Neural crest cell (in vitro differentiated cells): ENCODE measurements at places on chromosomes 2 and 18. TPM values are rescaled to one million over a fixed set of nuclear protein-coding genes. Genes with fewer than 3 reads are reported as not detected.

GRCh38 chr2:45242161-45242741 lies 233.0 kb upstream of the SIX2 start:
- peak overlapping the region; percentile 69 for H3K27ac ChIP-seq
- no peak for DNase-seq
- H3K4me3 ChIP-seq = peak overlapping the region; percentile 7
- no peaks in the 10 kb centered on the region for H3K36me3 ChIP-seq

DNA sequence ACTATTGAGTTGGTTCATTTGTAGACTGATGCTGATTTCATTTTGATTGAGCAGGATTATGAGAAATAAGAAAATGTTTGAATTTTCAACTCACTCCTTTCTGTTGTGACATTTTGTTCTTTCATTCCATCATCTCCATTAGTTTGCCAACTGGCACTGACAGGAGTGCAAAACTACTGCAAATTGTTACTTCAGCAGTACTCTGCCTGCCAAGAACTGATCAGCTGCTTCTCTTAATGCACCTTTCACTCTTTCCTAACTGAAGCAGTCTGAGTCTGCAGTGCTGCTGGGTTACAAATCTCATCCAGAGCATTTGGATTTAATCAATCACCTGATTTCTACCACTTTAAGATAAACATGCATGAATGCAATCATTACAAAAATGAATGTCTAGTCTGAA lies 70.9 kb downstream of the TMEFF2 start:
- no peak overlapping the region for H3K27ac ChIP-seq
- no peak for DNase-seq
- no peaks in the 10 kb centered on the region for H3K4me1 ChIP-seq

ABCG5 gene
- not detected in 2 replicates for total RNA-seq

GRCh38 chr2:155975734-155976133 lies 356.8 kb downstream of the NR4A2 start:
- H3K4me3 ChIP-seq = peak overlapping the region; percentile 1
- no peak for DNase-seq
- H3K36me3 ChIP-seq = peaks cover 8% of the 10 kb centered on the region
- H3K27me3 ChIP-seq = no peaks in the 10 kb centered on the region
- peaks cover 42% of the 10 kb centered on the region for H3K4me1 ChIP-seq

- DNase-seq = no peak
- H3K4me1 ChIP-seq = peaks cover 21% of the 10 kb centered on the region
- H3K27ac ChIP-seq = no peak overlapping the region
- H3K4me3 ChIP-seq = no peak overlapping the region
- no peaks in the 10 kb centered on the region for H3K27me3 ChIP-seq
These were observed 287.9 kb downstream of the AGAP1 start for GRCh38 chr2:235781775-235782174.

GRCh38 chr2:46887028-46887885 lies 28.3 kb downstream of the MCFD2 start:
- H3K27ac ChIP-seq = no peak overlapping the region
- H3K4me1 ChIP-seq = peaks cover 6% of the 10 kb centered on the region
- no peaks in the 10 kb centered on the region for H3K36me3 ChIP-seq
- no peak for DNase-seq
- no peak overlapping the region for H3K4me3 ChIP-seq
- no peaks in the 10 kb centered on the region for H3K27me3 ChIP-seq

GRCh38 chr18:23887493-23887892 lies 127.1 kb upstream of the TTC39C start:
- DNase-seq = no peak
- no peaks in the 10 kb centered on the region for H3K27me3 ChIP-seq
- H3K4me1 ChIP-seq = peaks cover 9% of the 10 kb centered on the region
- no peak overlapping the region for H3K27ac ChIP-seq
- H3K4me3 ChIP-seq = no peak overlapping the region
- no peaks in the 10 kb centered on the region for H3K36me3 ChIP-seq

HAT1 gene
- total RNA-seq = 70.8 and 77.7 TPM in 2 replicates

B3GNT7 gene
- 0.61 and 0.79 TPM in 2 replicates for total RNA-seq

ZNF638 gene
- total RNA-seq = 159 and 185 TPM in 2 replicates

EMX1 gene
- total RNA-seq = not detected in 2 replicates

DNA sequence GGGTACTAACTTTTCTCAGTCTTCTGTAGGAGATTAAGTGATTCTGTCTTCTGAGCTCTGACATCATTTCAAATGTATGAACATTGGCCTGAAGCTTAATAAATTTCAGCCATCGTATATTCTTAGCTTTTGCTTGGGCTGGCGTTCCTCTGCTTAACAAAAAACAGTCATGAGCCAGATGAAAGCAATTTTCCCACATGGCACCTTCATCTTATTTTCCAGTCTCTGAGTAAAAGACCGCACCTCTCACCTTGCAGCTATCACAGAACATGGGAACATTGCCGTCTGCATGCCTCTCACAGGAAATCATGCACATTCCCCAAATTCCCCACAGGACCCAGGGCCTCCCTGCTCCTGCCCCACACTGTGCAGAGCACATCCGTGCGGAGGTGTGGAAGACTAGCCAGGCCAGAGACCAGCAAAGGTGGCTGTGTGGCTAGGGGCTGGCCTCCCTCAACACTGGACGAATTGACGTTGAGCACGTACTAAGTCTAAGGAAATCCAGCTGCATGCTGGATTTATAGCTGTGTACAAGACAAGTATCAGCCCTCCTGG lies 531.8 kb upstream of the ID2 start:
- DNase-seq = no peak
- H3K27ac ChIP-seq = no peak overlapping the region
- H3K4me1 ChIP-seq = peaks cover 4% of the 10 kb centered on the region
- H3K4me3 ChIP-seq = no peak overlapping the region
- H3K27me3 ChIP-seq = no peaks in the 10 kb centered on the region

GRCh38 chr18:67608191-67608590 lies 91.7 kb upstream of the DSEL start:
- H3K27me3 ChIP-seq = no peaks in the 10 kb centered on the region
- no peak for DNase-seq
- H3K4me1 ChIP-seq = no peaks in the 10 kb centered on the region
- no peak overlapping the region for H3K4me3 ChIP-seq
- H3K36me3 ChIP-seq = no peaks in the 10 kb centered on the region

DNA sequence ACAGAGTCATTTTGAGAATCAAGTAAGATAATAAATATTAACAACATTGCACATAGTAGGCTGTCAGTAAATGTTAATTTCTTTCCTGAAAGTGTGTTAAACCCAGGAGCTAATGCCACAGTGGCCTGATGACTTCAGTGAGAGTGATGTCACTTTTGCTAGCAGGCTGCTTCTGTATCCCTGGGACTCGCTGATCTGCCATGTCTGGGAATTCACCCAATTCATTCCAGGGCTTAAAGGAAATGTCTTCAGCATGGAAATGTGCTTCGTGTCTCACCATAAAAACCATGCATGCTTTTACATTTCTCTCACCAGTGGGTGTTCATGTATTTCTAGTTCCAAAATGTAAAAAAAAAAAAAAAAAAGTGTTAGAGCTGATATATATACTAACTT lies 56.8 kb upstream of the MAPRE3 start:
- peaks cover 8% of the 10 kb centered on the region for H3K4me1 ChIP-seq
- no peak overlapping the region for H3K27ac ChIP-seq
- H3K27me3 ChIP-seq = no peaks in the 10 kb centered on the region

- DNase-seq = no peak
- H3K4me1 ChIP-seq = no peaks in the 10 kb centered on the region
- no peak overlapping the region for H3K27ac ChIP-seq
These were observed 60.9 kb upstream of the SLC9A2 start for GRCh38 chr2:102558463-102558862.

CCDC121 gene
- total RNA-seq = 5.8 and 6.0 TPM in 2 replicates

DNA sequence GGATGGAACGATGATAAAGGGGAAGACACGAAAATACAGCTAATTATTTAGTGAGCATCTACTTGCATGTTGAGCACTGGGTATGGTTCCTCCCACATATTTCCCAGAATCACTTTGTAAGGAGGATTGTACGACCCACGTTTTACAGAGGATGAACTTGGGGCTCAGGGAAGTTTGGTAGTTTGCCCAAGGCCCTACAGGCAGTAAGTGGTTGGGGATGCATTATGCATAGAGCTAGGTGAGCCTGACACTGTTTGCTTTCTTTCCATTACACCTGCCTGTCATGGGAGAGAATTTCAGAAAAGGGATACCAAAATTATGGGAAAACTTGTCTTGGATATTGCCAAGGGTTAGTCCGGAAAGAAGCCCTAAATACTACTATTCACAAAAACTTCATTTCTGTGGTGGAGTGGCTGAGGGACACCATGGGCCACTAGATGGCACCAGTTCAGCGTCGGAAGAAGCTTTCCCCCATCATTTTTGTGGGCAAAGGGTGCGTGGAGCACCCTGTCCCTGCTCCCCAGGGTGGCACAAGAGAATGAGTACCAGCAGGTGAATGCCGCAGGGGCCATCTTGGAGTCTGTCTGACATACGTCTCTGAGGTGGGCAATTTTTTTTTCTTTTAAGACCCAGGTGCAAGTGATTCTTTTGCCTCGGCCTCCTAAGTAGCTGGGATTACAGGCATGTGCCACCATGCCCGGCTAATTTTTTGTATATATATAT lies 23.5 kb upstream of the C18orf32 start:
- no peak overlapping the region for H3K4me3 ChIP-seq
- H3K36me3 ChIP-seq = no peaks in the 10 kb centered on the region
- no peak overlapping the region for H3K27ac ChIP-seq

- H3K4me3 ChIP-seq = no peak overlapping the region
- no peaks in the 10 kb centered on the region for H3K27me3 ChIP-seq
- no peaks in the 10 kb centered on the region for H3K36me3 ChIP-seq
- peaks cover 5% of the 10 kb centered on the region for H3K4me1 ChIP-seq
These were observed 225.8 kb downstream of the NAPG start for GRCh38 chr18:10751653-10752052.

- H3K4me3 ChIP-seq = no peak overlapping the region
- H3K27me3 ChIP-seq = no peaks in the 10 kb centered on the region
- DNase-seq = no peak
- no peaks in the 10 kb centered on the region for H3K4me1 ChIP-seq
- peaks cover 2% of the 10 kb centered on the region for H3K36me3 ChIP-seq
These were observed 501.2 kb upstream of the LRRTM4 start for GRCh38 chr2:78023356-78023755.

DNA sequence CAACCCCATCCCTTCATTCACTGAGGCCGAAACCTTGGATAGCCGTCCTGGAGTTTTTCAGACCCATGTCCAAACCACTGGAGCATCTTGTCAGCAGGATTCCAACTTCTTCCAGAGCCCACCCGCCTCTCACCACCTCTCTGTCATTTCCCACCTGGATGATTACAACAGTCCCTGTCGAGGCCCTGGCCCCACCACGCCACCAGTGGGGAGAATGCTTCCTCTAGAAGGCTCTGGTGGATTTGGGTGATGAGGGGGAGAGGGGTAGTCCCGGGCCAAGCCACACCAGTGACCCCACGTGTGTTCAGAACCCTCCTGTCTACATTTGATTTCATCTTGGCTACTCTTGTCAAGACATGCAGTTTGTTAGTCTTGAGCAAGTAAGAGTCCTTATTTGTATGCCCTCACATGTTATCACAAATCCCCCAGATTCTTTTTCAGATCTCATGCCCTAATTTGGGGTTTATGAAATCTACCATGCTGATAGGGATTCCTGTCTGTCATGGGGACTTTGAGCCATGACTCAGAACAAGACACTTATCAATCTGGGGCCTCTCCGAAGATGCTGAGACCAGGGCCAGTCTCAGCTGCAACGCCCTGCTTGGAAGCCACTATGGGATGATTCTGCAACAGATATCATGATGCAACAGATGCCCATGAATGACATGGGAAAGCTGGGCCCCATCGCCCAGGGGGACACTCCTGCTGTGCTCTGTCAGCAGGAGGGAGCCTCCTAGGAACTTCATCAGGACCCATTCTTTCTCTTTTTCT lies 186.1 kb downstream of the ZFP36L2 start:
- no peak overlapping the region for H3K4me3 ChIP-seq
- peaks cover 40% of the 10 kb centered on the region for H3K4me1 ChIP-seq
- no peak overlapping the region for H3K27ac ChIP-seq

MPP4 gene
- 0.18 and 0.19 TPM in 2 replicates for total RNA-seq

SPR gene
- total RNA-seq = 5.8 and 6.3 TPM in 2 replicates

DNA sequence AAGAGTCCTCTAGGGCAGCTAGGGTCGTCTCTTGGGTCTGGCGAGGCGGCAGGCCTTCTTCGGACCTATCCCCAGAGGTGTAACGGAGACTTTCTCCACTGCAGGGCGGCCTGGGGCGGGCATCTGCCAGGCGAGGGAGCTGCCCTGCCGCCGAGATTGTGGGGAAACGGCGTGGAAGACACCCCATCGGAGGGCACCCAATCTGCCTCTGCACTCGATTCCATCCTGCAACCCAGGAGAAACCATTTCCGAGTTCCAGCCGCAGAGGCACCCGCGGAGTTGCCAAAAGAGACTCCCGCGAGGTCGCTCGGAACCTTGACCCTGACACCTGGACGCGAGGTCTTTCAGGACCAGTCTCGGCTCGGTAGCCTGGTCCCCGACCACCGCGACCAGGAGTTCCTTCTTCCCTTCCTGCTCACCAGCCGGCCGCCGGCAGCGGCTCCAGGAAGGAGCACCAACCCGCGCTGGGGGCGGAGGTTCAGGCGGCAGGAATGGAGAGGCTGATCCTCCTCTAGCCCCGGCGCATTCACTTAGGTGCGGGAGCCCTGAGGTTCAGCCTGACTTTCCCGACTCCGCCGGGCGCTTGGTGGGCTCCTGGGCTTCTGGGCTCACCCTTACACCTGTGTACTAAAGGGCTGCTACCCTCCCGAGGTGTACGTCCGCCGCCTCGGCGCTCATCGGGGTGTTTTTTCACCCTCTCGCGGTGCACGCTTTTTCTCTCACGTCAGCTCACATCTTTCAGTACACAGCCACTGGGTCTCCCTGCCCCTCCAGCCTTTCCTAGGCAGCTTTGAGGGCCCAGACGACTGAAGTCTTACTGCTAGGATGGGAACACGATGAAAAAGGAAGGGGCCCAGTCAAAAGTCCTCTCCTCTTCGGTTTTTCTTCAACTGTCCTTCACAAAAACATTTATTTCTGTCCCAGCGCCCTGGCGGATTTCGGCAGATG lies 8.1 kb downstream of the SIX2 start:
- DNase-seq = no peak
- H3K27ac ChIP-seq = no peak overlapping the region
- peaks cover 100% of the 10 kb centered on the region for H3K27me3 ChIP-seq

- no peak overlapping the region for H3K27ac ChIP-seq
- no peaks in the 10 kb centered on the region for H3K4me1 ChIP-seq
These were observed 23.3 kb upstream of the RMC1 start for GRCh38 chr18:23479829-23480505.

GRCh38 chr2:74515271-74515980 lies 1.2 kb downstream of the TLX2 start:
- H3K36me3 ChIP-seq = peaks cover 6% of the 10 kb centered on the region
- no peak for DNase-seq
- peaks cover 3% of the 10 kb centered on the region for H3K4me1 ChIP-seq
- no peak overlapping the region for H3K4me3 ChIP-seq
- H3K27me3 ChIP-seq = peaks cover 95% of the 10 kb centered on the region

- DNase-seq = no peak
- H3K27ac ChIP-seq = no peak overlapping the region
- no peak overlapping the region for H3K4me3 ChIP-seq
- H3K36me3 ChIP-seq = no peaks in the 10 kb centered on the region
- no peaks in the 10 kb centered on the region for H3K27me3 ChIP-seq
These were observed 216.1 kb downstream of the ZNF804A start for GRCh38 chr2:184814421-184814820.

- H3K36me3 ChIP-seq = no peaks in the 10 kb centered on the region
- no peak for DNase-seq
- no peaks in the 10 kb centered on the region for H3K4me1 ChIP-seq
- no peak overlapping the region for H3K4me3 ChIP-seq
- no peak overlapping the region for H3K27ac ChIP-seq
- H3K27me3 ChIP-seq = no peaks in the 10 kb centered on the region
These were observed 174.0 kb downstream of the CTNNA2 start for GRCh38 chr2:79686884-79687283.
